ENCODE measurements at places on chromosomes 1 and 21.

GRCh38 chr21:36542312-36543101, 62.6 kb upstream of the CLDN14 start:
- DNase-seq: no peak

DNA sequence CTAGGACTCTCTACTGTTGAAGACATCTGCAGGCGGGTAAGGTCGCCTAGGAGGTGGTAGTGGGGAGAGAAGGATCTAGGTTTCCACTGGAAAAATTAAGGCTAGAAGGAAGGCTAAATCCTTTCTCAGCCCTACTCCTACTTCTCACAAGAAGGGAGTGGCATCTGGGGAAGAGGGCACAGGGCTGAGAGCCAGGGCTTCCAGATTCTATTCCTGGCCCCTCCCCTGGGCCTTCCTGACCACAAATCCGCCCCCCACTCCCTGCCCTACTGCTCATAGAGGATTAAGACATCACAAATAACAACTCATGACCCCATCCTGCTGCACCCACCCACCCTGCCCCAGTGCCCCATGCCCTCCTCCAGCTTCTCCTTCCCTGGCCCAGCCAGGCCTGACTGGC, 2.5 kb downstream of the PHLDA3 start:
- DNase-seq: peak; percentile 92

GRCh38 chr1:64654519-64655341, 90.1 kb upstream of the RAVER2 start:
- DNase-seq: no peak

DNA sequence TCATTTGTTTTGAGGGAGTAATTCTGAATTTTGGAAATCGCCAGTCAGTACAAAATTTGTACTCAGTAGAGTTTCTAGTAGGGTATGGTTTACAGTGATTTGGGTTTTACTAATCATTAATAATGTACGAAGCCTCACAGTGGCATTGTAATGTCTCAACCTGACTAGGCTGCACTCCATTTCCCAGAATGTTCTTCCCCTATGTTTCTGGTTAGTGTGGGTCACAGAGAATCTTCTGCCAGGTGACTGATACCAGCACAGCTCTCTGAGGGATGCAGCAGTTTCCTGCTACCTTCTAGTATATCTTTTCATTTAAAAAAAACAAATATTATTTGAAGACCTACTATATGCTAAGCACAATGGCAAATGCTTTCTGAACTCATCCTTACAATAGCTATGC, 112.9 kb downstream of the PTPN14 start:
- no peak for DNase-seq

DNA sequence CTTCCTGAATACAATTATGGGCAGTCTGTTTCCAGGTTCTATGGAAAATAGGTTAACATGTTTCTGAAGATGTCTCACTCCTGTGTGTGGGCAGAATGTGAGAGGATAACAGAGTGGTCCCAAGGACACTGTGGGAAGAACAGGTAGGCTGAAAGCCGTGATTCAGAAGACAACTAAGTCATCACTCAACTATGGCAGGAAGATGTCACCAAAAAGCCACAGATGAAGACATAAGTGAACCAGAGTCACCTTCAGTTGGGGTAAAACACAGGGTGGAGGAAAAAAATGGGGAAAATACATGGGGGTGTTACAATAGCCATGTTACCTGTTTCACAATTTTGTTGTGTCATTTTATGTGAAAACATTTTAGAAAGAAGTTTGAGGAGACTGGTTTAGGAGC, 75.1 kb downstream of the UCHL5 start:
- peak; percentile 20 for DNase-seq

- no peak for DNase-seq
Measured at GRCh38 chr1:28915031-28915895, 894 bp downstream of the EPB41 start.

GRCh38 chr1:7070389-7071029, 285.3 kb downstream of the CAMTA1 start:
- DNase-seq: peak; percentile 57

DNA sequence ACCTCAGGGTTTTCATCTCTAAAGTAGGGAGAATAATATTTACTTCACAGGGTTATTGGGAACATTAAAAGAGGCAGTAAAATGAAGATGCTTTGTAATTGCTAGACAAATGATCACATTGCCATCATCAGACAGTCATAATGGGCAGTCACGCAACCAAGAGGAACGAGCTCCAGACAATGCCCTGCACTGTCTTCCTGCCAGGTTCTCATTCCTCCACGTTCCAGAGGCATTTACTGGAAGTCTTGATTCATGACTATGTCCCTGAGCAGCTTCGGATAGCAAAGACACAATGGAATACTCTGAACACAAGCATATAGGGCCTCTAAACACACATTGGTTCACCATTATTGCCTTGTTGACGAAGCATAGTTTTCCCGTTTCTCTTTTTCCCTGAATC, 389.7 kb downstream of the NTNG1 start:
- DNase-seq: no peak

- DNase-seq: no peak
Measured at GRCh38 chr1:238001818-238002217, 111.1 kb upstream of the ZP4 start.

- DNase-seq: no peak
Measured at GRCh38 chr1:208475449-208475848, 231.3 kb upstream of the PLXNA2 start.

DNA sequence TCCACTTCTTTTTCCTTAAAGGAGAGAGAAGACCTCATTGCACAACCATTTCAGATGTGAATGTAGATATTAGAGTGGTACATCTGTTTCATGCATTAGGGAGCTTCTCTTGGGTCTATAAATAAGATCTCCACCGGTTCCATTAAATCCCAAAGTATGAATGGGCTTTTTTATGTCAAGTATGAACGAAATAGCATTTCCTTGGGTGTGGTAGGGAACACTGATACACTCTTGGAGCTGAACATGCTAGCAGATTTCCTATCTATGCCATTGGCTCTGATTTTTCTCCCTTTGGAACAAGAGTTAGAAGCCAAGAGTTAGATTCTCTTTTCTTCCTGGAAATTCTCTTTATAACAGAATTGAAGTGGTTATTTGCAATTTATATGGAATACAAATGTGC, 245.6 kb upstream of the ADAMTS5 start:
- no peak for DNase-seq

DNA sequence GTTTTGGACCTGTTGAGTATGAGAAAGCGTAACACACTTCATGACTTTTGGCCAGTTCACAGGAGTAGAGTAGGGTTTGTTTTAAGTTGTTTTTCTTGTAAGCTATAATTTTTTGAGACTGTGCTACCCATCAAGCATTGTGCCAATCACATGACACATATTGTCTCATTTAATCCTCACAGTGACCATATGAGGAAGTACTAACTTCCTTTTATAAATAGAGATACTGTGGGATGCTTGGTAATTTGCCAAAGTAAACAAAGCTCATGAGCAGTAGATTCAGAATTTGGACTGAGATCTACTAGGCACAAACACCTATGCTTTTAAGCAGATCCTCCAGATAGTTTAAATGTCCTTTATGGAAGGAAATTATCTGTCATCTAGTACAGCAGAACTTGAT, 178.3 kb downstream of the CACNA1E start:
- DNase-seq: no peak

- no peak for DNase-seq
Measured at GRCh38 chr1:1178794-1179331, 5.2 kb downstream of the TTLL10 start.

- no peak for DNase-seq
Measured at GRCh38 chr1:85300140-85300539, 23.7 kb upstream of the BCL10 start.

- no peak for DNase-seq
Measured at GRCh38 chr1:58727364-58727763, 27.5 kb upstream of the MYSM1 start.

DNA sequence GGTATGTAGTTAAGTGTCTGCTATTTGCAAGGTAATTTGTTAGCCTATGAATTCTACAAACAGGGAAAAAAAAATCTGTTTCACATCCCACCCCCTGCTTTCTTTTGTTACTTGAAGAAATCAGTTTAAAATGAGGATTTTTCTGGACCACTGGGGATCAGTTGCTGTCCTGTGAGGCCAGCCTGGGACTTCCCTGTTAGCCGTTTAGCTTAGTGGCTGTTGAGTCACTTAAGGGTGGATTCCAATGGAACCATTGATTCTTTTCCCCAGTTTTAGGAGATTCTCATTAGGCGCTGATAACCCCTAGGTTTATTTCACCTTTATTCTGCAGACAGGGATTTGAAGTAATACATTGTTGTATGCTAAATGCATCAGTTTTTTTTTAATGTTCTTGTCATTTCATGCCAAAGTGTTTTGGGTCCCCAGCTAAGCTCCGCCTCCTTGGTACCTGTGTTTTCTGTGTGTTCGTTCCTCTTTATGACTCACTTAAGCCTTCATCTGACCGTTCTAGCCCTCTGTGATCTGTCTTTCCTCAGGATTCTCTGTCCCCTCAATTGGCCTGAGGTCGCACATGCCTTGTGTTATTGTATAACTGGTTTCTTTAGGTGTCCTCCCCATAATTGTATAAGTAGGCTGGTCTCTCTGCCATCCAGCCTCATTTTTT, 59.3 kb downstream of the NOS1AP start:
- no peak for DNase-seq

DNA sequence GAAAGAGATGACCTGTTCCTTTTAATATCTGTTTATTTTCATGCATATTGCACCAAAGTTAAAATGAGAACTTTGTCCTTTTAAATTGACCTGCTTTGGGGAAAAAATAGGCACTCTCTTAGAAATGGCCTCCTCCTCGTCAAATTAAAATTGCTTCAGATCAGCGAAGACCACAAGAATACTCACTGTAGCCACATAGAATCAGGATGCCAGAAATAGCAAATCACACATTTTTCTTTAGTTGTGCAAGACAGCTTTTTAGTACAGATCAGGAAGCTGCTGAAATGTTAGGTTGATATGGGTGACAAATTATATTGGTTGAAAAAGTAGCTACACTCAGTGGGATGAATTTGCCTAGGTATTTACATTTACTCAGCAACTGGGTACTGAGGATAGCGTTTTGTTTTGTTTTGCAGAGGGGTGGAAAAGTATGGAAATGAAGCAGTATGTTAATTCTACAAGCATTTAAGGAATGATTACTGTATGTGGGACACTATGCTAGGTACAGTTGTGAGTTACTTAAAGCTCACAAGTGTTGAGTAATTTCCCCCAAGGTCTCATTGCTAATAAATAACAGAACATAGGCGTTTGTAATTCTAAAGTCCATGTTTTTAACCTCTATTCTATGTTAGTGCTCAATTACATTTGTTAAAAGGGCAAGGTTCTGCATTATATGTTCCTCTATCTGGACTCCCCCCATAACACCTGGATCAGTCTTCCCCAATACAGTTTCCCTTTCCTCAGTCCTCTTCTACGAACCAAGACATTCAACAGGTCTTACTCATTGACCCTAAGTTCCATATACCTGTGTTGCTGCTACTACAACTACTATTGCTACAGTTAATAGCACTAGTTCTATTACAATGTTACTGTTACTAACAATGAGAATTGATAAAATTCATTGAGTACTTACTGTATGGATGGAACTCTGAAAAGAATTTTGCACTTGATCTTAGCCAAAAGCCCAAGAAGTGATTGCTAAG, 99.4 kb upstream of the S1PR1 start:
- DNase-seq: peak; percentile 12

DNA sequence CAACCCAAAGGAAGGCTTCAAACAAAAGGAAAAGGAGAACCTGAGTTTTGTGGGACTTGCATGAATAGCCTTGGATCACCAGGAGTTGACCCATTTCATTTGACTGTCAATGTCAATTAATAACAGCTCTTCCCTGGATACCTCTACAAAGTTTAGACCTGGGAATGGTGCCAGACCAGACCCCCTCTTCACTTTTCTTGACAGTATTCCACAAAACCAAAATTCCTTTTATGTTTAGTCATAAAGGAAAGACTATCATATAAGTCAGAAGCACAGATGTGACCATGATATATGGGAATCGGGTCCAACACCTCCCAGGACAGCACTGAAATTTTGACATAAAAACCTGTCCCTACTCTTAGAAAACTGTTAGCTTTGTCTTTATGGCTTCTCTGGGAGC, 191.8 kb downstream of the LYPLAL1 start:
- DNase-seq: no peak

GRCh38 chr1:85427331-85427730, 37.6 kb downstream of the DDAH1 start:
- DNase-seq: no peak

DNA sequence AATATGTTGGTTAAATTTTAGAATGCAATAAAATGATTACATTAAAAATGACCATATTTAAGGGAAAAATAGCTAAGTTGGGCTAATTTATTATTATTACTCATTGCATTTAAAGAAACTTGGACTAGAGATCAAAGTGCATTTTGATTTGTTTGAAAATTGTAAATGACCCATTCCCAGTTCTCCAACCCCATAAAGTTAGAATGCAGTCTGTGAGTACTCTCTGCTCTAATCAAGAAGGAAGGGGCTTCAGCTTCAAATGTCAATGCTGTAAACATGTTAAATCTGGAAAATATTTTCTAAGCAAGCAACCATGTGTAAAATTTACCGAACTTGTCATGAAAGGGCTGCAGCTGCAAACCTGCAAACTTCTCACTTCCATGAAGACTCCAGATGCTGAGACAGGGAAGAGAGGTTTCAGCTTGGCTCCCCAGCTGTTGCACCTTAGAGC, 232.7 kb downstream of the TTLL7 start:
- DNase-seq: no peak

- no peak for DNase-seq
Measured at GRCh38 chr1:90246069-90246468, 251.2 kb downstream of the ZNF326 start.

- DNase-seq: peak; percentile 90
Measured at GRCh38 chr21:14545906-14546480, at the start of gene SAMSN1. Gene SAMSN1 (minus strand): TSS chr21:14546315. CDS start chr21:14546261, 54 bp downstream.

DNA sequence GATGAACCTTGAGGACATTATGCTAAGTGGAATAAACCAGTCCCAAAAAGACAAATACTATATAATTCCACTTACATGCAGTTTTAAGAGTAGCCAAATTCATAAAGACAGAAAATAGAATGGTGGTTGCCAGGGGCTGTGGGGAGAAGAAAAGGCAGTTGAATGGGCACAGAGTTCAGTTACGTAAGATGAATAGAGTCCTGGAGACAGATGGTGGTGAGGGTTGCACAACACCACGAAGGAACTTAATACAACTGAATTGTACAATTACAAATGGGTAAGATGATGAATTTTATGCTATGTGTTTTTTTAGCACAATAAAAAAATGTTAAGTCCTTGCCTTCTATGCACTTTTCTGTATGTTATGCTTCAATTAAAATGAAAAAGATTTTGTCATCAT, 66.6 kb downstream of the CD34 start:
- peak; percentile 59 for DNase-seq

DNA sequence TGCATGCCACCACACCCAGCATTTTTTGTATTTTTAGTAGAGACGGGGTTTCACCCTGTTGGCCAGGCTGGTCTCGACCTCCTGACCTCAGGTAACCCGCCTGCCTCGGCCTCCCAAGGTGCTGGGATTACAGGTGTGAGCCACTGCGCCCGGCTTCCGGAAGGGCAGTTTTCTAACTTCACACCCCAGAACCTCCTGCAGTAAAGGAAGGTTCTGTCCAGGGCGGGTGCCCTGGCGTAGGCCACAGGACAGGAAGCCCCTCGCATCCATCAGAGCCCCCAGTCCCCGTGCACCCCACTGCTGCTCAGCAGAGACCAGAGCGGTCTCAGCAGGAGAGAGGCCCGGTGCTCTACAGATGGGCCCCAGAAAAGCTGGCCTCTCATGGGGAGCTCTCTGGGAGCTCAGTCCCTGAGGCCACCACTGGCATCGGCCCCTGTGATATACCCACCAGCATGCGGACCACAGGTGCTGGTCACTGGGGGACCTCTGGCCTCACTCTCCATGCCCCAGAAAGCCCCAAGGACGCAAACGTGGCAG, 4.1 kb upstream of the DNMT3L start:
- no peak for DNase-seq

- DNase-seq: no peak
Measured at GRCh38 chr1:6103854-6104530, 58.3 kb downstream of the KCNAB2 start.
